Sigmoid colon (tissue), 7 donors: ENCODE measurements at places on chromosomes 1 and 21. TPM values are rescaled to one million over a fixed set of nuclear protein-coding genes. Genes with fewer than 3 reads are reported as not detected.

Gene ZSWIM5
- 2.5 TPM for polyA plus RNA-seq

Gene PTCH2
- not detected for polyA plus RNA-seq

Gene BTBD8
- polyA plus RNA-seq: 0.99 TPM

Gene CATSPERE
- polyA plus RNA-seq: not detected

Gene CTSE
- polyA plus RNA-seq: 8.6 TPM

DNA sequence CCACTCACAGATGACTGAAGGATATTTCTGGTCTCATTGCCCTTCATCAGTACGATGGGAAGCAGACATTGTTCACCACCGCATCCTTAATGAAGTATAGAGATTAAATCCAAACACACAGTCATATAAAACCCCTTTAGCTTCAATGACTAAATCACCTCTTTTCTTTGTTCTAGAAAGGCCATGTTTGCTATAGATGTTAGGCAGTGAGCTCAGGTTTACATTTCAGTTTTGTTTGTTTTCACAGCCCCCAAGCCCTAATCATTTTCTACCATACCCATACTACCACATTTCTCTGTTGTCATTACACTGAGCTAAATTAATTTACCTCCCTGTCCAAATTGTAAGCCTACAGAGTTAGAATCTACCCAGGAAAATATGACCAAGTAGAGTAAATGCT, 385.1 kb downstream of the NTNG1 start:
- DNase-seq: no peak

- DNase-seq: no peak
Measured at GRCh38 chr1:49356594-49356993, 579.9 kb upstream of the BEND5 start.

- no peak for DNase-seq
Measured at GRCh38 chr1:115076384-115076915, 12.9 kb downstream of the TSPAN2 start.

GRCh38 chr1:74641161-74641560, 32.4 kb downstream of the ERICH3 start:
- DNase-seq: no peak

GRCh38 chr1:206793620-206794019, 21.3 kb upstream of the IL10 start:
- DNase-seq: no peak

- no peak for DNase-seq
Measured at GRCh38 chr1:7552402-7552801, 218.7 kb upstream of the VAMP3 start.

GRCh38 chr21:32413015-32413504, 554 bp downstream of the EVA1C start:
- peak; percentile 81 for DNase-seq
